Stimulated activated CD4-positive, alpha-beta T cell treated with anti-CD3 and anti-CD28 coated beads, Interleukin-1b, Interleukin-23, amount 100 ng/mL, for 1 hour (primary cell): ENCODE measurements at places on chromosomes 3 and 15.

DNA sequence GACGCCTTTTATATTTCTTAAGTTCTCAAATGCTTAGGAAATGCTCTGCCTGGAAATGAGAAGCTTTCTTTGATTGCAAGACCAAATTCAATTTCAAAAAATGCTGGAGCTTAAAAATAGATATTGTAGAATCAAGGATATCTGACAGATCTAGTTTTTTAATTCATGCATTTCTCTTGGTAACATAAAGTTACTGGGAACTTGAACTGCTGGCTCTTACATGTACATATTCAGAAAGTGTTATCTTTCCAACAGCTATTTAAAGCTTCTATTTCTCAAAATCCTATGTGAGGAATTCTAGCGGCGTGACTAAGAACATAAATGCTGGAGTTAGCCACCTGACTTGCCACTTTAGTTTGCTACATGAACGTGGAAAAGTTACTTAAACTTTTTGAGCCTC, 109.3 kb downstream of the C3orf38 start:
- DNase-seq, result no peak

GRCh38 chr3:124995460-124995994, 60.3 kb downstream of the HEG1 start:
- no peak for DNase-seq

DNA sequence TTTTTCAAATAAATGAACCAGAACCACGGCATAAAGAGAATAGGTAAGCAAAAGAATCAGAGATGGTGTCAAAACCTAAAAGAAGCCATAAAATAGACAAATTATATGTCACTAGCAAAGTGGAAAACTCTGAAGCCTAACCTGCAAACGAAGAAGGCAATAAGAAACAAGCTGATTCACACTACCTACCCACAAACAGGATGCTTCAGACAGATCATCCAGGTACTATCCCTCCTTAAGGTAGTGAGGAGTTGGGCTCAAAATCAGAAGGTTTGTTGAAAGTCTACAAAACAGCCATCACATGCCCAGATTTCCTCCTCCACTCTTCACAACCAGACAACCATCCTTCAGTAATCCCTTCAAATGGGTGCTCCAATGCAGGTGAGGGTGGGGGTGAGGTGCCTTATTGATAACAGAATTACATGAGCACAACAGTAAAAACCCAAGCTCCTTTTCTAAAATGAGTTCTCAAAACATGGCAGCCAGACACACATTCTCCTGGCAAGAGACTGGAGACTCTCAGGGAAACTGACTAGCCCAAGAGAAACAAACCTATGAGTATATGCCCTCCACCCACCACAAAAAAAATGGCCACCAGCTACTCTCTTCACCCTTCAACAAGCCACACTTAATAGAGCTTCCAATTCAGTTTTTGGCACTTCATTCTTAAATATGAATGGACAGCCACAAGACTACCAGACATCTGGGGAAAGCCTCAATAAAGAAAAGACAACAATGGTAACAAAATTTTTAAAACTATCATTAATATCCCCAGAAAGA, 6.4 kb downstream of the KPNA1 start:
- DNase-seq, result no peak

- no peak for DNase-seq
These were observed 72.5 kb downstream of the TNFAIP8L3 start for GRCh38 chr15:51022206-51022605.

GRCh38 chr15:29003840-29004233, 118.1 kb downstream of the APBA2 start:
- DNase-seq, result no peak

- no peak for DNase-seq
These were observed 25.5 kb downstream of the FAM174B start for GRCh38 chr15:92629975-92630626.

GRCh38 chr3:126121074-126121473, 37.1 kb upstream of the SLC41A3 start:
- no peak for DNase-seq

DNA sequence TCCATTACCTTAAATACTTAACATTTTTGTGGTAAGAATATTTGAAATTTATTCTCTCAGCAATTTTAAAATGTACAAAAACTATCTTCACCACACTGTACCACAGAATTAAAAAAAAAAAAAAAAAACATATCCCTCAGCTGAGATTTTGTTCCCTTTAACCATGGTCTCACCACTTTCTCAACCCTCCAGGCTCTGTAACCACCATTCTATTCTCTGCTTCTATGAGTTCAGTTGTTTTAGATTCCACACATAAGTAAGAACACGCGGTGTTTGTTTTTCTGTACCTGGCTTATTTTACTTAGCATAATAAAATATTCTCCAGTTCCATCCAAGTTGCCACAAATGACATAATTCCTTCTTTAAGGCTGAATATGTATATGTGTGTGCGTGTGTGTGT, 41.5 kb downstream of the CSNK1G1 start:
- no peak for DNase-seq

DNA sequence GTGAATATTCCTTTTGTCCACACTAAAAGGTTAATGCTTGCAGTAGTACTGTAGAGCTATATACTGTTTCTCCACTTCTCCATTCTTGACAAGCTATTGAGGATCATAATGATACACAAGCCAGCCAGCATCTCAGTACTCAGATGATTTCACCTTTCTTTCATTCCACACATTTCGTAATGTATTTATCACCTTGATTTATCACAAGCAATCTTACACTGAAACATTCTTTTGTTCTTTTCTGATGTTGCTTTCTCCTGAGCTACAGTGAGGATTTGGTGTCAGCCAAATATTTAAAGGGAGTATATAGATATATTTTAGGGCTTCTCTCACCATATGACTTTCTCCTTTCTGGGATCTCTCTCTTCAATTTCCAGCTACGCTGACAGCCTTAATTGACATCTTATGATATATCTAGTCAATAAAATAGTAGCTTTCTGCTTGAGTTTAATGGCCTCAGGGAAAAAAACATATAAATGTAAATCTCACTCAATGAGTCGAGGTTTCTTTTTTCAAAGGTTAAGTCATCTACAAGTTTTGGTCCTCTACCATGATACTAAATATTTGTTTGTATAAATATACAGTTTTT, 1327.0 kb downstream of the NSUN3 start:
- DNase-seq, result no peak

DNA sequence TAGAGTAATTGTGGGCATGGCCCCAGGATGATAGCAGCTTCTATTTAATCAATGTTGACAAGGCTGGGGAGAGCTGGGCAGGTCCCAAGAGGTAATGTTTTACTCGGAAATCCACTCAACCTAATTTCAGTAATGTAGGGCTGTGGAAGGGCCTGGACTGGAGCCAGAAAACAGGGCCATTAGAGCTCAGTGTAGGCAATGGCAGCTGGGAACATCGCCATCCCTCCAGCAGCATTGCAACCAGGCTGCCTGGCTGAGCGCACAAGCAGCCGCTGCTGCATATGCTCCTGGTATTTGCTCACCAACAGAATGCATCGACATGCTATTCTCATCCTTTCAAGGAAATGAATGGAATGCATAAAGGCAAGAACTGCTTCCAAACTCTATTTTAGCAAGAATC, 90.0 kb downstream of the GAP43 start:
- DNase-seq, result no peak

- no peak for DNase-seq
These were observed 205.7 kb downstream of the UACA start for GRCh38 chr15:70557521-70558258.

DNA sequence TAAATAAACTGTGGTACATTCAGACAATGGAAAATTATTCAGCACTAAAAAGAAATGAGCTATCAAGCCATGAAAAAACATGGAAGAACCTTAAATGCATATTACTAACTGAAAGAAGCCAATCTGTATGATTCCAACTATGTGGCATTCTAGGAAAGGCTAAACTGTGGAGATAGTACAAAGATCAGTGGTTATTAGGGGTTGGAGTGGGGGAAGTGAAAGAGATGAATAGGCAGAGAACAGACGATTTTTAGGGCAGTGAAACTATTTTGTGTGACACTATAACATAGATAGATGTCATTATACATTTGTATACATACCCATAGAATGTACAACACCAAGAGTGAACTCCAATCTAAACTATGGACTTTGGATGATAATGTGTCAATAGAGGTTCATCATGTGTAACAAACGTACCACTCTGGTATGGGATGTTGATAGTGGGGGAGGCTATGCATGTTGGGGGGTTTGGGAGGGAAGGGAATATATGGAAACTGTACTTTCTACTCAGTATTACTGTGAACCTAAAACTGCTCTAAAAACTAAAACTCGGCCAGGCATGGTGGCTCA, 29.0 kb downstream of the RAB27A start:
- DNase-seq, result no peak

DNA sequence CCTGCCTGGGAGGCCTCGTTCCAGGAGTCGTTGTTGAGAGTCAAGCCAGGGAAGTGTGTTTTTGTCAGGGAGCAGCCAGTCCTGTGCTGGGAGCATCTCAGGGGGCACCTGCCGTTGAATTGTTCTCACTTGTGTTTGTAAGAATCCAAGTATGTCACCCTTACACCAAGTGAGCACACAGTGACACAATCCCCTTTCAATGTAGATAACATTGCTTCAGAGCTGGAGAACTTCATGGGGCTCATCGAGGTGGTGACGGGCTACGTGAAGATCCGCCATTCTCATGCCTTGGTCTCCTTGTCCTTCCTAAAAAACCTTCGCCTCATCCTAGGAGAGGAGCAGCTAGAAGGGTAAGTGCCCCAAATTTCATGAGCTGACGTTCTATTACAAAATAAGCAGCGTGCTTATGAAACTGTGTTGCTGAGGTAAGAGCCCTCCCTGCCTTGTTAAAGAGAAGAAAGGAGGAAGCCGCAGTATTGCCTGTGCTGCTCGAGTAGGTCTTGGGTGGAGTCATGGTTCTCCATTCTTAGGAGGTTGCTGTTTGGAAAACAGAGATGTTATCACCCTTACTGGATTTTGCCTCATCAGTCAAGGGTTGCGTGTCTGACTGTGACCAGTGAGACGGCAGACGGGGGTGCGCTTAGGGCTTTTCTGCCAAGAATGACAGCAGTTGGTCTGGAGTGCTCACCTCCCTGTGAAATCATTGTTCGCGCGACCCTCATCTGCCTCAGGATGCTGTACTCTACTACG, 108.1 kb downstream of the PGPEP1L start:
- DNase-seq, result no peak

GRCh38 chr15:48592221-48592731, 53.2 kb downstream of the FBN1 start:
- DNase-seq, result no peak

DNA sequence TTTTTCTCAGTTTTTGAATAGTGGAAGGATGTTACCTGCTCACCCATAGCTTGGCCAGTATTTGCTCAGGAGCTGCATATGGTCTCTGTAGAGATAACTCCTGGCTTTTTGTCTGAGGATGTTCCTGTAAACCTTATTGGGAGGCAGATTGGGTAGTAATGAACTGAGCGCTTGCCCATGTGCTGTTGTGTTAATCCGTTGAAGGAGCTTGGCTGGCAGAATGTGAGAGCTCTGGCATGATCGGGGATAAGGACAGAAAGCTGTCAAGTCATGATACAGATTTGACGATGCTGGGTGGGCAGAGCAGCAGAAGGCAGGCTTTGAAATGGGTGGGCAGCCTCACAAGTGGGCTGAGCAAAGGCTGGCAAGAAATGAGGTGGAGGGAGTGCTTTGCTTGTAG, 27.4 kb downstream of the SH3GL3 start:
- no peak for DNase-seq

- no peak for DNase-seq
These were observed 23.5 kb downstream of the PAK2 start for GRCh38 chr3:196763179-196763578.

DNA sequence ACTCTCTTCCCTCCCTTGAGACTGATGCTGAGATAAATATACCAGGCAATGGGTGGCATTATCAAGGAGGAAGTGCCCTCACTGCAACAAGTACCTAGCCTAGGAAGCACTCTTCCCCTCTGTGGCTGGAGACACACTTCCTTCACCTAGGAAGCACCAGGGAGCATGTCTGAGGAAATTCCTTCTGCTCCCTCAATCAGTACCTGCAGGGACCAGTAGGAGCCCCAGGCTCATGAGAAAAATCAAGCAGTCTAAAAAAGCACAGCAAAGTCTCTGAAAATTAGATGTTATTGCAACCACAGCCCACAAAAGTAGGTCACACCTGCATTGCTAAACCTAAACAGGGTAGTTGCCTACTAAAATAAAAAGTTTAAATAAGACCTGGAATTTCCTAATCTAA, 78.2 kb upstream of the TRPM1 start:
- no peak for DNase-seq

- DNase-seq, result no peak
These were observed 136.0 kb upstream of the CCDC54 start for GRCh38 chr3:107241217-107241616.

- no peak for DNase-seq
These were observed 10.3 kb upstream of the PPARG start for GRCh38 chr3:12278566-12278965.

DNA sequence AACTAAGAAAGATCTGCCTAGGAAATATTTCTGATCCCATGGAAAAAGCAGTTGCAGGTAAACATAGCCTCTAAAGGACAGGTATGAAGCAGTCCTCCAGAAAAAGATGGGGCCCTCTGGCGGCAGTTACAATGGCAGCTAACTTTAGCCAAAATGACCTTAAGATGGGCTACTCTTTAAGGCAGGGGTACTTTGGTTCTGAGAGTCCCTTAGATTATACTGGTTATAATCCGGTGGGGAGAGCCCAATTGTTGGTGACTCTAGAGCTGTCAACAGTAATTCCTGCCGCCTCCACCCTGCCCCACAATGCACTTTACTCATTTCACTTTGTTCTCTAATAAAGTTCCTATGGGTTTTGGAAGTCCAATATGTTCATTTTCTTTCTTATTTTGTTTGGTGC, 412.8 kb upstream of the WNT5A start:
- no peak for DNase-seq

DNA sequence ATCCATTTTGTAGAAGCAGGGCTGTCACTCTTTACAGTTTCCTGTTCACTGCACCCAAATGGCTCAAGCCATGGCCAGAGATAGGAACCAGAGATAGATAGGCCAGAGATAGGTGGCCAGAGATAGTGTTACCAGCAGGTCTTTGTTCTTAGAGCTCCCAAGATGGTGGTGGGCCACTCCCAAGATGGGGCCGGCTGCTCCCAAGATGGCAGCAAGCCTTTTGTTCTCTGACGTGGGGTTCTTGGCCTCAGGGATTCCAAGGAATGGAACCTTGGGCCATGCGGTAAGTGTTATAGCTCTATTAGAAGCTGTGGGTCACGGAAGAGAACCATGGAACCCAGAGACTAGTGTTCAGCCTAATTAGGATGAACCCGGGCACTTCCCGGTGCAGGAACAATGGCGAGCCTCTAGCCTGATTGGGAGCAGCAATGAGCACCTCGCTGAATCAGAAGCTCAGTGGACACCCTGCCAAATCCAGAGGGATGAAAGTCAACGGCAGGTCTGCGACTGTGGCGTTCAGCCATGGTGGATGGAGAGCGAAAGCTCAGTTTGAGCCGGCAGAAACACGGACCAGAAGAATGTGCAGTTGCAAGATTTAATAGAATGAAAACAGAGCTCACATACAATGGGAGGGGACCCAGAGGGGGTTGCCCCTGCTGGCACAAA, 45.0 kb upstream of the CD96 start:
- no peak for DNase-seq

DNA sequence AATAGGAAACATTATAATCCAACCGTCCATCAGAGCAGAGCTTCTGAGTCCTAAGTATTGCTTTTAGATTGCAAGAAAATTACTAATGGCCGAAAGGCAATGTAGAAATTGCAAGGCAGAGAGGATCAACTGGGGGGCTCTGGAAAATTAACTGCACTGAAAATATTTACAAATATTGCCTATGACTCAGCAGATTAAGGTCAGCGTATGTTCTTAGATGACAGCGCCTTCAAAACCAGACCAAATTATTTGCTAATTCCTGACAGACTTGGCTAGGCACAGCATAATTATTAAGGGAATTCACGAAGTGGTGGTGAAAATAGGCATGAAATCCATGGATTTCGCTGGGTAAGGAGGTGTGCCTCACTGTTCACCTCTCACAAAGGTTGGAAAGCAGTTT, 947.7 kb downstream of the TUSC7 start:
- DNase-seq, result no peak
